Activated CD4-positive, alpha-beta T cell treated with anti-CD3 and anti-CD28 coated beads, Interleukin-2, amount 10 ng/mL, durations not matched to agents 7 days and 5 days (primary cell): ENCODE measurements at places on chromosomes 7 and 10. TPM values are rescaled to one million over a fixed set of nuclear protein-coding genes. Genes with fewer than 3 reads are reported as not detected.
A peak's percentile ranks its signal among the peaks of the same experiment; 100 is the strongest.

GRCh38 chr7:24755541-24756407 is 1.5 kb downstream of the GSDME start:
- H3K4me1 ChIP-seq: peaks cover 29% of the 10 kb centered on the region
- H3K36me3 ChIP-seq: no peaks in the 10 kb centered on the region
- peak; percentile 20 for DNase-seq
- H3K27me3 ChIP-seq: peaks cover 31% of the 10 kb centered on the region
- peak overlapping the region; percentile 55 for H3K27ac ChIP-seq

GRCh38 chr10:4775808-4776207 is 50.2 kb upstream of the AKR1E2 start:
- no peak overlapping the region for H3K4me3 ChIP-seq
- no peak overlapping the region for H3K27ac ChIP-seq
- no peak for DNase-seq
- H3K27me3 ChIP-seq: peaks cover 27% of the 10 kb centered on the region

DNA sequence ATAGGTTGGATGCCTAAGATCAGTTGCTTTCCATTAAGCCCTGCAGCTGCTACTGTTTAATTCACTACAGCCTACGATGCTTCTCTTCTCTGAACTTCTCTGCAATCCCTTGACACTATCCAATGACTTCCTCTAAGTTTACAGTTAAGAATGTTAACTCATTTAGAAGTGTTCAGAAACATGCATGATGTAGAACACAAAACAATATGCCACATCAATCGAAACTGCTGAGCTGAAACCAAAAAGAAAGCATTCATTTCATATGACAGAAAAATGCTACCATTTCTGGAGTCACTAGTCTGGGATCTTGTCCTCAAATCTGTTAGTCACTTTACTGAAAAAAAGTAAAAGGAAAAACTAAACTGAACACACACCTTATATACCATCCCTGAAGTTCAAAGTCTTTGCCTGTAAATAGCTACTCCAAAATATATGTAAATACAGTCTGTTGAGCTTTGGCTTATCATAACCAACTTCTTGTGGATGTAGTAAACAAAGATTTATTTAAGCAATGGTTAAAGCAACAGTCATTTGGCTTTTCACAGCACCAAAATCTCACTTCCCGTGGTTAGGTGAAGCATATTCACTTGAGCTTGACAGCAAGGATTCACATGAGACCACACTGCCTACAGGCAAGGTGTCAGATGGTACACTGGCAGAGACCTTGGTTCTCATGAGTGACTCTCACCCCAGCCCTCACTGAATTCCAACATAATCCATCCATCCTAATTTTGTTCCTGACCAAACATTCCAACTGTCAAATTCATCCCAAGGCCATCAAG is 187.0 kb downstream of the PPP1R17 start:
- H3K36me3 ChIP-seq: no peaks in the 10 kb centered on the region
- no peak overlapping the region for H3K4me3 ChIP-seq
- no peaks in the 10 kb centered on the region for H3K27me3 ChIP-seq
- DNase-seq: no peak
- H3K27ac ChIP-seq: no peak overlapping the region
- no peaks in the 10 kb centered on the region for H3K4me1 ChIP-seq

Gene VWC2
- total RNA-seq: not detected

- no peaks in the 10 kb centered on the region for H3K27me3 ChIP-seq
- no peak overlapping the region for H3K4me3 ChIP-seq
- no peaks in the 10 kb centered on the region for H3K36me3 ChIP-seq
- H3K4me1 ChIP-seq: no peaks in the 10 kb centered on the region
Observed at GRCh38 chr7:114416129-114416990, 1.7 kb downstream of the FOXP2 start.

DNA sequence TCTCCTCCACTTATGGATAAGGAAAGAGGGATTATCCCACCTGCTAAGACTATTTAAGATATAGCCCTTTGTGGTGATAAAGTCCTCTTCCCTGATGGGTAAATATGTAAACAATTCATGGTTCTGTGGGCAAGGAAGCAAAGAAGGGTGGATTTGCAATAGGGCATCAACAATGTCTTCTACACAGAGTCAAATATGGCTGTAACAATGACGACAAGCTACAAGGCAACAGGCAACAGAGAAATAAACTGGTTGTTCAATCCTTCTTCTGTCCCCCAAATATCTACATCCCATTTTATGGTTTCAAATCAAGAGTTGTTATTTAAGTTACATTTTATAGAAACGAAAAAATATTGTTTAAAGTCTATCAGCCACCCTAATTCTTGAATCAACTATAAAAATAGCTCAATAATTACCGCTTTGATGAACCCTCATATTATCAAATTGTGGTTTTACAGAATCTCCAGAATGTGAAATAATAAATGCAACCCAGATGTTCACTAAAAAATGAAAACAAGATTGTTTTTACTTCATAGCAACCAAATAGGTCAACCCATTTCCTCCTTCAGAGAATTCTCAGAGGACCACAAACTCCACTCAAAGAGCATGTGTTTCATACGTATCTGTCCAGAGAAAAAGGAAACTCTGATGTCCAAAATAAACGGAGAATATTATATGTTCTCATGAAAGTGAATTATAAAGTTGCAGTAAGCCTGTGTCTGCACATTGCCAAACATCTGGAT is 13.8 kb downstream of the CYTH3 start:
- H3K27me3 ChIP-seq: peaks cover 40% of the 10 kb centered on the region
- no peak for DNase-seq
- H3K4me3 ChIP-seq: no peak overlapping the region
- H3K4me1 ChIP-seq: peaks cover 26% of the 10 kb centered on the region

Gene TMEM26
- not detected for total RNA-seq

- H3K27ac ChIP-seq: no peak overlapping the region
- H3K36me3 ChIP-seq: no peaks in the 10 kb centered on the region
- DNase-seq: no peak
- H3K4me1 ChIP-seq: no peaks in the 10 kb centered on the region
- no peak overlapping the region for H3K4me3 ChIP-seq
Observed at GRCh38 chr10:71079761-71080380, 132.5 kb upstream of the UNC5B start.

- H3K27ac ChIP-seq: no peak overlapping the region
- peak overlapping the region; percentile 77 for H3K4me3 ChIP-seq
- peaks cover 46% of the 10 kb centered on the region for H3K36me3 ChIP-seq
- no peak for DNase-seq
Observed at GRCh38 chr10:73872190-73872710, 2.1 kb downstream of the CAMK2G start.
